ENCODE measurements at places on chromosomes 2 and 18.

DNA sequence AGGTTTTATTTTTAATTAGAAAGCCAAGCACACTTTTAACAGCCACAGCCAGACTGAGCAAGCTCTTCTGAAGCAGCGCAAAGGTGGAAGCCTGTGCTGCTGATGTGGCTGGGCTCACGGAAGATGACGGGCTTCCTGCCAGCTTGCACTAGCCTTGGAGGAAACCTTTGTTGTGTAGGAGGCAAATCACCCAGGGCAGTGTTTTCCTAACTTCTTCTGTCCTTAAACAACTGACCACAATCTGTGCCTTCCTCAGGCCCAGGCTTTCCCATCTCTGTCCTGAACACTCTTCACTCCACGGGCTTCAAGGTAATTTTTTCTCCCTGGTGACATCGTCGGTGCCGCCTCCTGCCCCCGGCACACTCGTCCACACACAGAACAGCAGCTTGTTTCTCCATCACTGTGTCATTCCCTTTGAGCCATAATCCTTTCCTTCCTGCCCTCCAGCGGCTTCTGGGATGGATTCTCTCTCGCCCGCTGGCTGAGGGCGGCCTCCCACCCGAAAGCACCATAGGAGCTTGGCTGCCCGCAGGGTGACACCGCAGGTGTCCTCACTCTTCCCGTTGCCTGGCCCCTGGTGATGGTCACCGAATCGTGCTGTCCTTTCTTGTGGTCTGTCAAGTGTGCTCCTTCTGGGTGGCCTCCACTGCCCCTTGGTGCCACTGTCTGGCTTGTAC is 31.1 kb upstream of the INHBB start:
- no peak for DNase-seq

GRCh38 chr2:101619191-101619591 is 78.3 kb upstream of the MAP4K4 start:
- no peak for DNase-seq

DNA sequence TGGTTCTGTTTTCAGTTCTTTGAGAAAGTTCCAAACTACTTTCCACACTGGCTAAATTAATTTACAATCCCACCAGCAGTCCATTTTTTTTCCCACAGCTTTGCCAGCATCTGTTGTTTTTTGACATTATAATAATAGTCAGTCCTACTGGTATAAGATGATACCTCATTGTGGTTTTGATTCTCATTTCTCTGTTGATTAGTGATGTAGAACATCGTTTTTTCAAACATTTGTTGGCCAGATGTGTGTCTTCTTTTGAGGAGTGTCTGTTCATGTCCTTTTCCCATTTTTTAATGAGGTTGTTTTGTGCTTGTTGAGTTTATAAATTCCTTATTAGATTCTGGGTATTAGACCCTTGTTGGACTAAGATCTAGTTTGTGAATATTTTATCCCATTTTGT is 376.8 kb upstream of the NT5C1B start:
- DNase-seq, result no peak

DNA sequence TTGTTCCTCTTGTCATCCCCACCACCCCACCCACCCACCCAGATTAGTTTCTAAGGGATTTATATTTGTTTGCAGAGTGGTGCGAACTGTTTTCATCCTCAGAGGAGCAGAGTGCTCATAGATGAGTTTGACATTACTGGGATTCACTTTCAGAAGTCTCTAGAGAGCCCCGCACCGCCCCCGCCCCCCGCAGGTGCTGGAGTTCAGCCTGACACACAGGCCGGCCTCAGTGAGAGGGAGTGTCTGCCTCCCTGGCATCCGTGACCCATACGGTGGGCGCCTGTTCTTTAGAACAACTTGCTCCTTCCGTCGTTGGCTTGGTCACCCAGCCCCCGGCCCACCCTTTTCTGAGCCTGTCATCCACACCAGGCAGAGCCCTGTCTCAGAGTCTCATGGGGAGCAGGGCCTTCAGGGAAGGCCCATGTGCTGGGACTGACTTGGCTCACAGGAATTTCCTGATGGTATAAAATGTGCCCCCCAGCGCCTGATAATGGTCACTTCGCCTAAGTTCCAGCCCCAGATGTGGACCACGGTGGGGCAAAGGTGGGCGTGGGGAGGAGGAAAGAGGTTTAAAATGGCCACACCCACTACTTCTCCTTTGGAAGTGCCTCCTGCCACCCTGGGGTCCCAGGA is 44.3 kb downstream of the HPCAL1 start:
- no peak for DNase-seq

GRCh38 chr2:148926981-148927401 is 52.0 kb downstream of the KIF5C start:
- no peak for DNase-seq

DNA sequence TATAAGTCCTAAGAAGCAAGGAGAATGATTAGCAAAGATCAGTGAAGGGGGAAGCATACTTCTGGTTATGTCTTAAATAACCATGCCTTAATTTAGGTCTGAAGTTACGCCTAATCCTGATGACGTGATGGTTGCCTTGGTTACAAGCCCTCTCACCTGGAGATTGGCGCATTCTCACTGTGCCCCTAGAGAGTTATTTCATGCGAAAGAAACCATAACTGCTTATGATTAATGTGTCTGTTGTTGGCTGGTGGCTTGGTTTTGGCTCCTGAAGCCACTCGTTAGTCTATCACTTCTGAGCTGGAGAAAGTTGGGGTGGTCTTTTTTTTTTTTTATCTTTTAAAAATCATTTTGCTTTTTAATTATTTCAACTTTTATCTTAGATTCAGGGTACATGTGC is 47.0 kb downstream of the TNFRSF11A start:
- DNase-seq, result peak; percentile 3

GRCh38 chr2:143177096-143177786 is 48.0 kb downstream of the ARHGAP15 start:
- DNase-seq, result no peak

DNA sequence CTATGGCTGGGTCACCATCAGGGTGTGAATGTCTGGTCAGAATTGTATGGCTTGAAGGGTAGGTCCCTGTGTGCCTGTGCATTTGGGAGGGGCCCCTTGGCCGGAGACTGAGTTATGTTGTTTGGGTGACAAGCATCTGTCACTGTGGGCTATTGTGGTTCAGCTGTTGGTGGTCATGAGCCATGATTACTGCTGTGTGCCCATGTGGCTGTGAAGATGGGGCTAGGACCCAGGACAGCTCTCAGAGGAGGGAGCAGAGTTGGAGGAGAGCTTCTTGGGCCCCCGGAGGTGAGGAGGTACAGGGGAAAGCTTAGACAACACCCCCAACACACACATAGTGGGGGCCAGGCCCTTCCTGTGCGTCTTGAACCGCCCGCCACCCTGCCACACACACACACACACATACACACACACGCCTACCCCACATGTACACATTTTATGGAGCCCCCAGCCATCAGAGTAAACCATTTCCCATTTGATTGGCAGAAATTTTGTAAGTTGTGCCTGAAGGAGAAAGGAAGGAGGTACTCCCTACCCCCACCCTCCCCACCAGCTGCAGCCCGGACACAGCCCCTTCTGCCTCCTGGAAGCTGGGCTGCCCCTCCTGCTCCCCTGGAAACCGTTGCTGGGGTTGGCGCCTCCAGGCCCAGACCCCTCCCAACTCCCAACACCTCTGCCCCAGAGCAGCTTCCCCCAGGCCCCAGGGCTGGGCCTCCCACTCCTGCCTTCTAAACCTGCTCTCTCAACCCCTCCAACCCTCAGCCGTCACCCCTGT is 2.0 kb downstream of the GAREM2 start:
- DNase-seq, result no peak

DNA sequence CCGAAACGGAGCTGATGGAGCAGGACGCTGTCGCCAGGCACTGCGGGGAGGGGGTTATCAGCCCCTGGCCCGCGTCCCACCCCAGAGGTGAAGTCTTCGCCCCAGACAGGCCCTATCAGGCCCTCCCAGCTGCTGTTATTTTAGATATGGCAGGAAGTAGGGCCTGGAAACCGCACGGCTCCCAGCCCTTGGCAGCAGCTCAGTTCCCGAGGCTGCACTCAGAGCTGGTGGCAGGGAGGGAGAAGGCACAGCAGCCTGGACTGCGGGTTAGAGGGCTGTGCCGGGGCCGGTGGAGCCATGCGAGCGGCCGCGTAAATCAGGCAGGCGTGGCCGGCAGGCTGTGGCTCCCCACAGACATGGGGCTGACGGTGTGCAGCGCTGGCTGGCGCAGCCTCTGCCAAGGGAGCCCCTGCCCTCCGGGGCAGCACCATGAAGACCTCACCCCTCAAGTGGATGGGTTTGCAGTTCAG is 111.4 kb downstream of the NFATC1 start:
- DNase-seq, result peak; percentile 43

DNA sequence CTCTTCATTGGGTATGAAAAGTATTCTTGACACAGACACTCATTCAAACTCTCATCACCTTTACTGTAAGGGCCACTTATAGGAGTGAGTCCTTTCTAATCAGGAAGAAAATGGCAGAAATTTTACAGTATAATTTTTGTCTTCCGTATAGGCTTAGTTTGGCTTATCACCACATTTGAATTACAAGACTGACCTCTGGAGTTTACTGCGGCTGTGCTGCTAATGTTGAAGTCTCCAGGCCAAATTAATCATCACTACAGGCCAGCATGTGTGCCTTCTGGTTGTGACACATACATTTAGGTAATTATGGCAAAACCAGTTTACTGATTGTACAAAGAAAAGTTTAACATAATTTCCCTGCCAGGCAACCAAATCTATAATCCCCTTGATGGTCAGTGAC is 753.6 kb upstream of the GCFC2 start:
- DNase-seq, result no peak

- DNase-seq, result no peak
Observed at GRCh38 chr2:119472749-119473148, 41.1 kb downstream of the TMEM37 start.

DNA sequence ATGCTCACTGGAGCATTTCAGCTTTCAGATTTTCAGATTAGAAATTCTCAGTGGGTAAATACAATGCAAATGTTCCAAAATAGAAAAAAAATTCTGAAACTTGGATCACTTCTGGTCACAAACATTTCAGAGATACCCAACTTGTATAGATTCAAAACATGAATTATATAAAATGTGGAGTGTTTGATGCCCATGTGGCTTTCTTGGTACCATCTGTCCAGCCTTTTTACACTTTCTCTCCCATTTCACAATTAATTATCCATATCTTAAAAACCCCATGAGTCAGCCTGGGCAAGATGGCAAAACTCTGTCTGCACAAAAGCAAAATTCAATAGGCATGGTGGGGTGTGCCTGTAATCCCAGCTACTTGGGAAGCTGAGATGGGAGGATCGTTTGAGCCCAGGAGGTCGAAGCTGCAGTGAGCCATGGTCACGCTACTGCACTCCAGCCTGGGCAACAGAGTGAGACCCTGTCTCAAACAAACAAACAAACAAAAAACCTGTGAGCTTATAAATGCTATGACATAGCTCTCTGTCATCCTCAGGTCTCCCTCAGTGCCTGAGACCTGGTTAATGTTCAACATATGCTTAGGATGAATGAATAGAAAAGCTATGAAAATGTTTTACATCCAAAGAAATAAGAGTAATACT is 146.3 kb upstream of the TTC39C start:
- no peak for DNase-seq

- no peak for DNase-seq
Observed at GRCh38 chr2:208366215-208367127, 40.1 kb upstream of the PTH2R start.

GRCh38 chr2:121653035-121653434 is 3.8 kb upstream of the CLASP1 start:
- DNase-seq, result no peak

DNA sequence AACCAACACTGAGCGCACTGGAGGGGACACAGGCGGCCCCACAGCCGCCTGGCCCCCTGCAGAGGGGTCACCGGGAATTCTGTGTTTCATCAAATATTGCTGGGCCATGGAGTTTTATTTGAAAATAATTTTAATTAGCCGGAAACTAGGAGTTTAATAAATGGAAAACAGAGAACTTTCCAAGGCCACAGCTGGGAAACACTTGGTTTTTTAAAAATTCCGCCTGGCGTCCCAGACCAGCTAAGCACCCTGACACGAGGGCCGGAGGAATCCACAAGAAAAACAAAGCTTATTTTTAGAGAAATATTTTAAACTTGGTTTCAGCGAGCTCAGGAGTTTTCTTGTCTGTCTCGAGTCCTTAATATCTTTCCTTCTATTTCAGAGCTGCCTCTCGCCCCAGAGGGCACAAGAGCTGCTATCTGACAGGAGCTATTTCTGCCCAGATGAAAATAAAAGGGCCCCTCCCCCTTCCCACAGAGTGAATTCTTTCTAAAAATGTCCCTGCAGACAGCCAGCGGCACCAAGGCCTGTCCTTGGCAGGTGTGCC is 8.2 kb downstream of the ZFP36L2 start:
- no peak for DNase-seq

GRCh38 chr2:101781326-101781725 is 83.8 kb downstream of the MAP4K4 start:
- no peak for DNase-seq

DNA sequence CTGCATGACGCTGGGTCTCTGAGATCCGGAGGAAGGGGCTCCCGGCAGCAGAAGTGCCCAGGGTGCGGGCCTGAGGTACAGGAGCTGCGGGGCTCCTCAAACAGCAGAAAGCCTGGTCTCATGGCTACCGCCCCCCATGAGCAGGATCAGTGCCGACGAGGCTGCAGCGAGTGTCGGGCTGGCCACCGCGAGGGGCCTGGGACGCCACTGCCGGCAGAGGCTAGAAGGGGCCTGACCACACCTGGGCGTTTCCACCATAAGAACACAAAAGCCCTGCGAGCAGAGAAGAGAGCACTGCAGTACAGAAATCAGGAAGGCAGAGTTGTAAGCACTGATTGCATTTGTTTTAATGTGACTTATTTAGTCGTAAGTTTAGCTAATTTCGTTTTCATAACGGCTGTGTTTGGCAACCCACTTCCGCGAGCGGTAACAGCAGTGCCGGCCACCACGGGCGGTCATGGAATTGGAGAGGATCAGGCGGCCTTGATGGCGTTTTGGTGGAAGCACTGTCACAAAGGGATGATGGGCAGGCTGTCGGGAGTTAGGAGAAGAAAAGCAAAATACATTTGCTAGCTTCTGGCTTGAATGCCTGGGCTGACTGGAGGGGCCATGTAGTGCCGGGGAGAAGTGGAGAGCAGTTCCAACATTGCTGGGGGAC is 117.4 kb downstream of the HDAC4 start:
- DNase-seq, result no peak

- DNase-seq, result no peak
Observed at GRCh38 chr2:228927028-228928010, 343.8 kb downstream of the PID1 start.

DNA sequence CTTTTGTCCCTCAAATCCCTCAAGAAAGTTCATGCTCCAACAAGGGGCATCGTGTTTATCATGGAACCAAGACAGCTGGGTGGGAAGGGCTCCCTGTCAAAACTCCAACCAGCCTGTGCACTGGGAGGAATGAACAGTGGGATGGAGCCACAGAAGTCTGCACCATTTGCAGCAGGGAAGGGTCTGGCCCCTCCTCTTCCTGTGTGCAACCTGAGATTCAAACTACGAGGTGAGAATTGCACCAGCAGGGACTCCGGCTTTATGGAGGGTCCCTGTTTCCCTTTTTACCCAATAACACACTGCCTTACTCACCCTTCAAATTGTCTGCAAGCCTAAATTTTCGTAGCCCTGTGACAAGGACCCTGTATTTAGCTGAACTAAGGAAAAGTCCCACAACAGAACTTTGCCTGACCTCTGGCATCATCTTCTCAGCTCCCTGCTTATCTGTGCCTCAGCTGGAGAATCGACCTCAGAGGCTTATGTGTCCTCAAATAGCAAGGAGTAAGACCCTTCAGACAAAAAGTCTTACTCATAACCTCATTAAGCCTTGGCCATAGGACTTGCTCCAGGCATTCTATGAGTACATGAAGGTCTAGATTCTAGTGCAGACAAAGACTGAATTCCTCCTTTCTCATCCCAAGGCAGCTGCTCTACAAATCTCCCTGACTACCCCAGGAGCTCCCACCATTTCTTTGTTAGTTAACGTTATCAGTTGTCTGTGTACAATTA is 178.3 kb upstream of the SERPINE2 start:
- DNase-seq, result no peak
